Activated CD4-positive, alpha-beta T cell treated with anti-CD3 and anti-CD28 coated beads, Interleukin-2, amount 10 ng/mL, durations not matched to agents 7 days and 5 days (primary cell): ENCODE measurements at places on chromosomes 7 and 10.

DNA sequence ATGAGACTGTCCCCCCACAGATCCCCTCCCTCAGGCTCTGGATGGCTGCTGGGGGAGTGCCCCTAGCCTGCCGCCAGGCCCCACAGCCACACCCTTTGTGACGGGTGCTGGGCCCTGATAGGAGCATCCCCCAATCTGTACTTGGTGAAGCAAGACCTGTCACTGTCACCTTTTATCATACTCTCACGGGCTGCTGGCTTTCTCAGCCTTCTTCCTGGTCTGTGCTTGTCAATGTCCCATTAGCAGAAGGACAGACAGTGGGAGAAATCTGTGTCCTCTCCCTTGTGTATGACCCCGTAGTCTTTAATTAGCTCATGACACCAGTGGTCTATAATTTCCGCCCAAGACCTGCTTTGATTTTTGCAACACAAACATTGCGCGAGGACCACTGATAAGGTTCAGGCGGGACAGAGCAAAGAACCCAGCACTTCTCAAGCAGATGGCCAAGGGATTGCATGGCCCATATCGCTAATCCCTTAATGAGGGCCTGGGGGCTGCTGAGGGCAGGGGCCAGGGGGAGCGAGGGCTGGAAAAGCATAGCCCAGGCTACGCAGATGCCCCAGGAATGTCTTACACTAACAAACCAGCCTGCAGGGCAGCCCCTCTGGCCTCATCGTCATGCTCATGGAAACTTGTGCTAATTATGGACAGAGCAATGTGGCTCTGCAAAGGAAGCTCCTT is 127.8 kb downstream of the PTPN20 start:
- DNase-seq: no peak

DNA sequence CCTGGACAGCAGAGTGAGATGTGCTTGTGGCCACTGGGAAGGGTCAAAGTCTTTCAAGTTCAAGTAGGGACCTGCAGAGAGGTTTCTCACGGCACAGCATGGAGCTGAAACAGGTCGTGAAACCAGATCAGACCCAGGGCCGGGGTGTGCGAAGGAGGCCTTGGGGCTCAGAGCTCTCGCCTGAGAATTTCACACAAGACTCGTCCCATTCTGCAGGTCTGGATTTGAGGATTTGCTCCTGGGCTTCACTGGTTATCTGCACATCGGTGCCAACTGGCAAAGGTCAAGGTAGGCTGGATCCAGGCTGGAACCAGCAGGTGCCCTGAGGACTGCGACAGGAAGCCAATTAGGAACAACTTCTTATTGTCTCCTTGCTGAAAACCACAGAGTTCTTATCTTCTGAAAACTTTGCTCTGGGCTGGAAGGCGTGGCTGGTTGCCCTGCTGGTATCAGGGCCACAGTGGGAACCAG is 24.0 kb upstream of the GTF2I start:
- DNase-seq: no peak

- no peak for DNase-seq
These were observed 305.8 kb upstream of the IGFBP3 start for GRCh38 chr7:46226860-46227259.

DNA sequence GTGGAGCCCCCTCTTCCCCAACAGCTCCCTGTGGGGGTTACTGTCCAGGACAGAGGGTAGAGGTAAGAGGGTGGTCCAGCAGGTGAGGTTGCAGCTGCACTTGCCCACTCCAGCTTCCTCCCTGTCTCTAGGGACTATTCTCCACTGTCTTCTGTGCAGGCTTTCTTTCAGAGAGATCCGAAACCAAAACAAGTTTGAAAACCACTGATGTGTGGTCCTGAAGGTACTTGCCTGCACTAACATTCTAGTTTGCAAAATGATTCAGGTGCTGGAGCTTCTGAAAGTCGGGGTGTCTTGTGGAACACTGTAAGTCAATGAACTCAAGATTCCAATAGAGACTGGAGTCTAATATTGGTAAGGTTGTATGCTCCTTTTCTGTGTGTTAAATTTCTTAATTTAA is 63.1 kb downstream of the BLNK start:
- DNase-seq: no peak
